ENCODE measurements at places on chromosomes 6 and 20. TPM values are rescaled to one million over a fixed set of nuclear protein-coding genes. Genes with fewer than 3 reads are reported as not detected.

SAMD3 gene
- 8.9 TPM for total RNA-seq

MTRF1L gene
- total RNA-seq, result 6.3 TPM

C6orf15 gene
- not detected for total RNA-seq

C2 gene
- 8.4 TPM for total RNA-seq

OVOL2 gene
- total RNA-seq, result not detected

ULBP1 gene
- not detected for total RNA-seq

ACTL10 gene
- total RNA-seq, result 1.0 TPM

RSPO3 gene
- total RNA-seq, result 6.3 TPM

PPP1R16B gene
- total RNA-seq, result 4.2 TPM

MDFI gene
- total RNA-seq, result 37.1 TPM

TGM3 gene
- under 0.01 TPM for total RNA-seq

CALHM4 gene
- not detected for total RNA-seq

HLA-DRA gene
- total RNA-seq, result 54.3 TPM

PI16 gene
- total RNA-seq, result 19.8 TPM

C20orf96 gene
- total RNA-seq, result 1.0 TPM

EFCAB8 gene
- not detected for total RNA-seq

HFE gene
- total RNA-seq, result 4.7 TPM

ARMC2 gene
- 4.7 TPM for total RNA-seq

RAET1E gene
- 1.0 TPM for total RNA-seq

HS3ST5 gene
- total RNA-seq, result under 0.01 TPM

ENPP3 gene
- 1.0 TPM for total RNA-seq

SRSF12 gene
- 2.6 TPM for total RNA-seq

CLIC1 gene
- total RNA-seq, result 152 TPM

BHLHE23 gene
- not detected for total RNA-seq

BMP2 gene
- 2.6 TPM for total RNA-seq

SGK2 gene
- 1.0 TPM for total RNA-seq

RAB44 gene
- not detected for total RNA-seq

MLIP gene
- total RNA-seq, result 27.7 TPM

RAE1 gene
- 18.3 TPM for total RNA-seq

GUCA1A gene
- not detected for total RNA-seq

ECT2L gene
- under 0.01 TPM for total RNA-seq

NKX2-2 gene
- total RNA-seq, result not detected

FOXS1 gene
- total RNA-seq, result 3.1 TPM

COL11A2 gene
- 28.7 TPM for total RNA-seq

KHDRBS2 gene
- total RNA-seq, result under 0.01 TPM

CDYL gene
- total RNA-seq, result 33.9 TPM

SLC17A1 gene
- total RNA-seq, result not detected

FBXL4 gene
- total RNA-seq, result 14.1 TPM

MRAP2 gene
- total RNA-seq, result 40.2 TPM

FOXC1 gene
- 1.6 TPM for total RNA-seq

ITPR3 gene
- total RNA-seq, result 4.7 TPM

HMGN4 gene
- total RNA-seq, result 45.9 TPM

PPP1R14C gene
- total RNA-seq, result 14.1 TPM

RIPPLY2 gene
- 1.6 TPM for total RNA-seq

TMEM244 gene
- total RNA-seq, result not detected

BLCAP gene
- total RNA-seq, result 241 TPM

TBX18 gene
- total RNA-seq, result 22.4 TPM

EPPIN gene
- total RNA-seq, result not detected

HLA-DOB gene
- not detected for total RNA-seq
